Non-pigmented ciliary epithelial cell (primary cell): ENCODE measurements at places on chromosomes 12 and 14.
A peak's percentile ranks its signal among the peaks of the same experiment; 100 is the strongest.

GRCh38 chr14:65042296-65042695 lies 55.6 kb downstream of the FNTB start:
- DNase-seq = no peak

DNA sequence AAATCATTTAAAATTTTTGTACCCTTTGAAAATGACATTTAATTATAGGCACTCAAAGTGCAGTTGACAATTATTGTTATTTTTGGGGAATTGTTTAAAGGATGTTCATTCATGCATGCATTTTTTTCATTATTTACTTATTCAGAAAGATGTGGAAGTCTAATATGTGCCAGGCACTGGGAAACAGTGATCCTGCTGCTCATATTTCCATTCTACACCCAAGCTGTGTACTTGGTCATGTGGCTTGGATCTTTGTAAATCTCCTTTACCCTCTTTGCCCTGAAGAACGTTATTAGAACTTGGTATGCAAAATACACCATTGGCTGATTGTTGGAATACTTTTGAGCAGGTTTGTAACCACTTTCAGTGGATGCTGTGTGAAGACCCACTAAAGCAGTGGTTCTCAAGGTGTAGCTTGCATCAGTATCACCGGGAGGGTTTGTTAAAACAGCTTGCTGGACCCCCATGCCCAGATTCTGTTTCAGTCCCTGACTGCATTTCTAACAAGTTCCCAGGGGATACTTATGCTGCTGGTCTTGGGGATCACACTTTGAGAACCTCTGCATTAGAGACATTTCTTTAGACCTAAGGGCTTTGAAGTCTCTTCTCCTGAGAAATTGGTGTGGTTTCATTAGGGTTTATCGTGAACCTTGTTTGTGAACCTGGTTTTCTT lies 47.5 kb downstream of the PRKCH start:
- no peak for DNase-seq

DNA sequence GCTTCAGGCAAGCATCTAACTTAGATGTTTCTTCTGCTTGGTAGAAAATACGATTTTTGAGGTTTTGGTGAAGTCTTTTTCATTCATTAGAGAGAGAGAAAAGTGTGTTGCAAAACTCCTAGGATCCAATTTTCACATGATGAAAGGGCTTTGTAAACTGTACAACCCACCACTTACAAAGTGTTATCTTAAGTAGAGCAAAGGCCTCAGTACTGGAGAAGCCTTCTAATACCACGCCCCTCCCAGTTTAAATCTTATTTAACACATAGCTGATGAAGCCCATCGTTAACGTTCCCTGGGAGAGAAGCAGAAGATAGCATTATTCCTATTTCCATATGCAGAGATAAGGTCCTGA lies 869 bp downstream of the APOLD1 start:
- DNase-seq = no peak

DNA sequence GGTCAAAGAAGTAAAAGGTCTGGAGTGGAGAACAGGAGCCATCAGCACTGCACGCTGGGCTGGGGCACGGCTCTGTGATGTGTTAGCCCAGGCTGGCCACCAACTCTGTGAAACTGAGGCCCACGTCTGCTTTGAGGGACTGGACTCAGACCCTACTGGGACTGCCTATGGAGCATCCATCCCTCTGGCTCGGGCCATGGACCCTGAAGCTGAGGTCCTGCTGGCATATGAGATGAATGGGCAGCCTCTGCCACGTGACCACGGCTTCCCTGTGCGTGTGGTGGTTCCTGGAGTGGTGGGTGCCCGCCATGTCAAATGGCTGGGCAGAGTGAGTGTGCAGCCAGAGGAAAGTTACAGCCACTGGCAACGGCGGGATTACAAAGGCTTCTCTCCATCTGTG lies 7.1 kb downstream of the SUOX start:
- DNase-seq = no peak

GRCh38 chr14:58918066-58918738 lies 270.3 kb upstream of the DAAM1 start:
- DNase-seq = no peak

- DNase-seq = no peak
Measured at GRCh38 chr12:52264435-52264825, 10.0 kb upstream of the KRT86 start.

DNA sequence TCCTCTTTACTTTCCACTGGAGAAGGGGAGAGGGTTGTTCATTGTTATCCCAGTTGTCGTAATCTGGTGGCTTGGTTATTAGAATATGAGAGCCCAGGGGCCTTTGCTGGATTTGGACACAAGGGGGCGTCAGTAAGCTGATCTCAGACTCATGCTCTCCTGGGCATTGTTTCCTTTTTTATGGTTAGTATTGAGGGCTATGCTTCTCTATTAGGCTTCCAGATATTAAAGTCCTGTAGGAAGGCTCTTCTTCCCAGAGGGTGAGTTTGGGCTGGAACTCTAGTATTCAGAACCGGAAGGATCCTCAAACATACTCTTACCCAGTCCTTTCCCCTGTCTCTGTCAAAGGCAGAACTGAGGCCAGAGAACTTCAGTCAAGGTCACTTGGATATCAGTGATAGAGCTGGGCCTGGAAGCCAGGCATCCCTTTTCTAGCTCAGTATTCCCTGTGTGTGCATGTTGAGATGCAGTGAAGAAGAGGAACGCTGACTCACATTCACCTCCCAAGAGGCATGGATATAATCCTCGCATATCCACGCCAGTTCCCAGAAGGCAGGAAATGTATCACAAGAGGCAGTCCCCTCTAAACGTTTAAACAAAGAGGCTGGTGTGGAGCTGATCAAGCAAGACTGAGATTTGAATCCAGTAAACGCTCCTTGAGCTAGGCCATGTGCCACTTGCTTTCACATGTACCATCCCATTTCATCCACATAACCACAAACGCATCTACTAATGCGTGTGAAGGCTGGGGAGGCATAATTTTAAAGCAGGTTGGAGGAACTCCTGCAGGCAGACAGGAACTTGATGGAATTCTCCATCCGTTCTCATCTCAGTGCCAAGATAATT lies 41.6 kb downstream of the UBE3B start:
- DNase-seq = peak; percentile 51

DNA sequence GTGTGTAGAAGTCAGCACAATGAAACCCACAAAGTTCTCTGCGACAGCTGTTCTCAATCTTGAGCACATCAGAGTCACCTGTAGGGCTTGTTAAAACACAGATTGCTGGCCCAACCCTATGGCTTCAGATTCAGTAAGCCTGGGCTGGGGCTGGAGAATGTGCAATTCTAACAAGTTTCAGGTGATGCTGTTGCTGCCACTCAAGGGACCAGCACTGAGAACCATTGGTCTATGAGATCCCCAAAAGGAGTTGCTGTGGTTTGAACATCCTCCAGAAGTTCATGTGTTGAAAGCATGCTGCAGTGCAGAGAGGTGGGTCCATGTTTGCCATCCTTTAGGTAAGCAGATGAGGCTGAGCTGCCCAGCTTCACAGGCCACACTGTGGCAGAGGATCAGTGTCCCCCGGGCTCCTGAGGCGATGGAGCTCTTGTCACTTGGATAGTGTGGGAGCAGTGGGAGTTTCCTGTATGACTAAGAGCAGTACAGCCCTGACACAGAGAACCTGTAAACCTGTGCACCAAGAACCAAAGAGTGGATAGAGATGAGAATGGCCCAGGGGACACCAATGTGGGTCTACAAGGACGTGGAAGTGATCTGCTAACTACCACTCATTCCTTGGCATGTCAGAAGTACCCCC lies 8.0 kb upstream of the RTRAF start:
- no peak for DNase-seq

- no peak for DNase-seq
Measured at GRCh38 chr12:43551971-43552559, at the start of gene ADAMTS20. Gene ADAMTS20 (minus strand): TSS chr12:43552203. CDS start chr12:43551921, 282 bp downstream.

GRCh38 chr14:69014829-69015259 lies 35.7 kb upstream of the ACTN1 start:
- no peak for DNase-seq

- DNase-seq = no peak
Measured at GRCh38 chr14:94368956-94369355, 19.4 kb downstream of the SERPINA1 start.

DNA sequence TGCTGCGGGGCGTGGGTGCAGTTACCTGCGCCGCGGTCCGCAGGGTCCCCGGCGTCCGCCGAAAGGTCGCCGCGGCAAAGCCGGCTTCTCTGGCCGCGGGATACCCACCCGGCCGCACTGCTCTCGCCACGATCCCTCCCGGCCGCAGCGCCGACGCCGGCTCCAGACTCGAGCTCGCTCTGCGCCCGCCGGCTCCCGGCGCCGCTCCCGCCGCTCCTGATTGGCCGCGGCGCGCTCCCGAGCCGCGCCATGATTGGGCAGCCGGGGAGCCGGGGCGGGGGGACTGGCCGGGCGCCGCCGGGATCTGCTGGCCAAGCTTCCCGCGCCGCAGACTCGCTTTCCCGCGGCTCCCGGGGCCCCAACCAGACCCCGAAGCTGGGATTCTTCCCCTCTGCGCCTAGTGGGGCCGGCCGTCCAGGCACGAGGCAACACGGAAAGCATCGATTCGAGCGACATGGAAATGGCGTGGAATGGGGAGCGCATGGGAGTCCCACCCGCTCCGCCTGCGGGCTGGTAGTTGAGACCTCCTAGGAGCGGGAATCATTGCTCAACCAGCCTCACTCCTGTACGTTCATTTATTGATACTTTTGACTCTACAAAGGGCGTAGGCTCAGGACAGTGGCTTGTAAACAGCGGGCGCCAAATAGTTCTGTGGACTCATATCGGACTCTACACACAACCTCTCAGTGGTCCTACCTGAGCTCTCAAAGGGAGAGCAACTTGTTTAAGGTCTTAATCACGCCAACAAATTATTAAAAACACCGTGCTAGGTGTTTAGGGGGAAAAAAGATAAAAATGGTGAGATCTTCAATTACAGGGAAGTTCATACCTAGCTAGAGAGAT lies 36.4 kb upstream of the STON2 start:
- no peak for DNase-seq

DNA sequence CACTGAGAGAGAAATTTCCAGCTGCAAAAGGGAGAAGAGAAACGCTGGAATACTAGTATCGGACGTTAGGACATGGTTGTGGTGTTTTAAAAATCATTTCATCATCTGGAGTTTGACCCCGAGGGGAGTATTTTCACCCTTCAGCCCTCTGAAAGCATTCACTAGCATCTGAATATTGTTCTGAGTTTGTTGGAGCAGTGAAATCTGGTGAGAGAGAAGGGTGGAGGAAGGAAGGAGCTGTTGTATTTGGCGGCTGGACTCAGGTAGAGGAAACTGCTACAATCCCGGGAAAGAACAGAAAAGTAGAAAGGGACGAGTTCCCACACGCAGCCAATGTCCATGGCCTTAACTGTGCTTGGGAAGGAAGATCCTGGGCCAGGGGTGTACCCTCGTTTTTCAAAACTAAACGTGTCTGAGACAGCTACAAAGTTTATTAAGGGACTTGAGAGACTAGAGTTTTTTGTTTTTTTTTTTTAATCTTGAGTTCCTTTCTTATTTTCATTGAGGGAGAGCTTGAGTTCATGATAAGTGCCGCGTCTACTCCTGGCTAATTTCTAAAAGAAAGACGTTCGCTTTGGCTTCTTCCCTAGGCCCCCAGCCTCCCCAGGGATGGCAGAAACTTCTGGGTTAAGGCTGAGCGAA lies 896 bp upstream of the CDKN1B start:
- DNase-seq = no peak

DNA sequence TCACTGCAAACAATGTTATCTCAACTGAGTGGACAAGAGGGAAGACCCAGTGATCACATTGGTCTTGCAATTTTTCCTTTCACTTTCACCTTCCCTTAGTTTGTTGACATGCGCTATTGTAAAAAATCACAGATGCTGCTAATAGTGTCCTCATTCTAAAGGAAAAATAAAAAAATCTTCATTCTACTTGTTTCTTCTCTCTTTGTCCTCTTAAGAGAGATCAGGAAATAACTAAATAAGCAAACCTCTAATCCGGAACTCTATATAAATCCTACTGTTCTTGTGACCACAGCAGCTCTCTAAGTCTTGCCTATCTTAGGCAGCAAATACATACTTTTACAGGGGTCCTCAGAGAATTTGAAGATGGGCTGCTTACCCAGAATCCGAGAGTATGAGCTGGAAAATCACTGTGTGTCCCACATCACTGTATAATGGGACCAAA lies 257.7 kb downstream of the NAV3 start:
- no peak for DNase-seq

DNA sequence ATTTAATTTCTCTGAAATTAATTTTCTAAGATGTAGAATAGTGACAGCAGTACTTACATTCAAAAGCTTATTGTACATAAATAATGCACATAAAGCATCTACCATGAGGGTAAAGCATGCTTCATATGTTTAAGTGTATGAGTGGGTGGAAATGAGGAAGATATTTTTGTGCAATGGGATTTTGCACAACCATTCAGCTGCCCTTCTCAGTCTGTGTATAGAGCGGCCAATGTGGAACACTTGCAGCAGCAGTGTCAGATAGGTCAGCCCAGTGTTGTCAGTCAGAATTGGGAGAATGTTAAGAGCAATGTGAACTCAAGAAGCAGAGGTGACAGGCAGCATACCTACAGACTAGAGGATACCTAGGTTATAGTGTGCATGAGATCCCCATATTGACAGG lies 72.5 kb upstream of the ATP2B1 start:
- DNase-seq = no peak

DNA sequence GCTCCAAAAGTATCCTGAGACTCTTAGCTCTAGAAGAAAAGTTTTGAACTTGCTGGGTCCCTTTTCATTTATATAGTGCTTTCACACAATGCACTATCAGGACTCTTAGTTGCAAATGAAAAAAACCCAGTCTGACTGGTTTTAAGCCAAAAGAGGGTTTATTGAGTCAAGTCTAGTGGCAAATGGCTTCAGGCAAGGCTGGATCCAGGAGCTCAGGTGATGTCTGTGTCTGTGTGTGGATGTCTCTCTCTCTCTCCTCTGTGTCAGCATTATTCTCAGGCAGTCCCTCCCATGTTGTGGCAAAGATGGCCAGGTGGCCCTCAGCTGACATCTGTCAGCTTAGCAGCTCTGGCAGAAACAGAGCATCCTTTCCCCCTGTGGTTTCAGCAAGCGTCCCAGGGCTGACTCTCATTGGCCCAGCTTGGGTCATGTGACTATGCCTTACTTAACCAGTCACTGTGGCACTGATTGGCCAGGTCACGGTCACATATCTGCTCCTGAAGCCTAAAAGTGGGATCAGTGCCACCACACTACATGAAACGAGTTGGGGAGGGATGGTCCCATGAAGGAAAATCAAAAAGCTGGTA lies 6.2 kb downstream of the TMEM120B start:
- no peak for DNase-seq

- no peak for DNase-seq
Measured at GRCh38 chr12:130816097-130816496, 23.0 kb downstream of the STX2 start.
